ENCODE measurements at places on chromosomes 2 and 18.

DNA sequence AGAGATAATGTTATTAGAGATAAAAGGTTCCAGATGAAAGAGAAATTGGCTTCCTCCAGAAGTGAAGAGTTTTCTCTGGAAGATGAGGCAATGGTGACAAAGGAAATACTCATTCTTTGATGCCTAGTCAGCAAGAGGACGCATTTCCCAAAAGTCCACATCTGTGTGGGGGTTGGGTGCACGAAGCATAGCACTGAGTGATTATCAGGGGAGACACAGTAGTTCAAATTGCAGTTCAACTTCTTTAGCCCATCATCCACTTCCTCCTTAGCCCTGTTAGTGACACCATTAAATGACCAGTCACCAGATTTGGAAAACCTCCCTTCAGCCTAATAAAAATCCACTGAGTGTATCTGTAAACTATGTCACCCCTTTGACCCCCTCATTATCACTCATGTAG, 80.9 kb upstream of the PHLPP1 start:
- DNase-seq, result no peak

- no peak for DNase-seq
These were observed 683.1 kb upstream of the ACVR2A start for GRCh38 chr2:147161746-147162145.

GRCh38 chr18:58364876-58365528, 263.9 kb downstream of the ALPK2 start:
- peak; percentile 29 for DNase-seq

DNA sequence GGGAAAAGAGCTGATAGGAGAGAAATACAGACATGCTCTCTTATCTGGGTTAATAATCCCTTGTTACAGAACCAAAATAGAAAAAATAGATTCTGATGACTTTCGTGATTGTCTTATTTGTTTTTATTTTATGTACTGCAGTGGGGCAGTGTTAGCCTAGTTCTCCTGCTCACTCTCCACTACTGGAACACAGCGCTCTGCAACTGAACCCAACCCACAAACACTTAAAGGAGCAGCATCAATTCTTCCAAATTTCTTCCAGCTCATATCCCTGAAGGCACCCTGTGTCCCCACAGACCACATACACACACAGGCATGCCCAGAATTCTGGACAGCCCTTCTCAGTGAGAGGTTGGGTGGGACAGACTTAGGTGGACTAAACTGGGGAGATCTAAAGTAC, 160.6 kb downstream of the SS18 start:
- no peak for DNase-seq

DNA sequence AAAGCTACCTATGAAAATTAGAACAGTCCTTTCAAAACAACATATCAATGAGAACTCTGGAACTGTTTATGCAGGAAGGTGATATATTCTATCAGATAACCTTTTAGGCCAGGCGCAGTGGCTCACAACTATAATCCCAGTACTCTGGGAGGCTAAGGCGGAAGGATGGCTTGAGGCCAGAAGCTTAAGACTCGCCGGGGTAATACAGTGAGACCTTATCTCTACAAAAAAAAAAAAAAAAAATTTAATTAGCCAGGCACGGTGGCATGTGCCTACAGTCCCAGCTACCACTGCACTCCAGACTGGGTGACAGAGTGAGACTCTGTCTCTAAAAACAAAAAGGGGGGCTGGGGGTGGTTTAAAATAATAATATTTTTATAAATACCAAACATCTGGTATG, 77.9 kb downstream of the OSBPL1A start:
- DNase-seq, result no peak

- no peak for DNase-seq
These were observed 199.9 kb downstream of the BCL2 start for GRCh38 chr18:63119647-63120046.

- no peak for DNase-seq
These were observed 2.0 kb downstream of the DNAJC27 start for GRCh38 chr2:24969784-24970183.

- no peak for DNase-seq
These were observed 10.8 kb downstream of the MLPH start for GRCh38 chr2:237497838-237498186.

DNA sequence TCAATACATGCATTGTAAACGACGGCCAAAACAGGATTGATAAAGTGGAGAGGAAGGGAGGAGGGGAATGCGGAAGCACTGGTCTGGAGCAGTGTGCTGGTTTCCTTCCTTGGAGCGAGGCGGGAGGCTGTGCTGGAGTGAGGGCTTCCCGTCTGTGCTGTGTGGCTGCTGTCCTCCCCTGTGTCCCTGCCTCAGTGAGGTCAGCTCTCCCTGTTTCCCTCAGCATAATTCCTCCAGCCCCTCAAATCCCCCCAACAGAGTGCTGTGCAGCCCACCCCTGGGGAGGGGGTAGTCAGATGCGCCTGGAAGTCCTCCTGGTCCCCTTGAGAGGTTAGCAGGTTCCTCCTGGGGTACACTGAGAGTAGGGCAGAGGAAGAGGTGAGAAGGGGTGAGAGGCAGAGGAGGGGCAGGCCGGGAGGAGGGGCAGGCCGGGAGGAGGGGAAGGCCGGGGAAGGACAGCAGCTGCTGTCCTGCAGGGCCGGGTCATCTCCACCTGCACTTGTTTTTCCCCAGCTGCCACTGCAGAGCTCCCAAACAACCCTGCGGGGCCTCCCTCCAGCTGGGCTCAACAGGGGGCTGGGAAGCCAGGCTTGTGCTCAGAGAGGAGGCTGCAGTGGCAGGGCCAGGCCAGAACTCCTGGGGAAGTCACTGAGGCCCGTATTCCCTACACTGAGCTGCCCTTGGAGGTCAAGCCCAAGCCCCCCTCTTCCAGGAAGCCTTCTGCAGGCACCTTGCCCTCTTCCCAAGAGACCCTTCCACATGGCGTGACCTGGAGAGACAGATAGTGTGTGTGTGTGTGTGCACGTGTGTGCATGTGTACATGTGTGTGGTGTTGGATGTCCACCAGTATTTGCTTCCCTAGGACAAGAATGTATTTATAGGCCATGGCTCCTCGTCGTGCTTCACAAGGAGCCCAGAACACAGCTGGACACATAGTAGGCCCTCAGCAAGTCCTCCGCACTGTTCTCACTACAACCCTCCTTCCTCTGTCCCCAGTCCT, 13.2 kb upstream of the ATP6V1B1 start:
- no peak for DNase-seq

DNA sequence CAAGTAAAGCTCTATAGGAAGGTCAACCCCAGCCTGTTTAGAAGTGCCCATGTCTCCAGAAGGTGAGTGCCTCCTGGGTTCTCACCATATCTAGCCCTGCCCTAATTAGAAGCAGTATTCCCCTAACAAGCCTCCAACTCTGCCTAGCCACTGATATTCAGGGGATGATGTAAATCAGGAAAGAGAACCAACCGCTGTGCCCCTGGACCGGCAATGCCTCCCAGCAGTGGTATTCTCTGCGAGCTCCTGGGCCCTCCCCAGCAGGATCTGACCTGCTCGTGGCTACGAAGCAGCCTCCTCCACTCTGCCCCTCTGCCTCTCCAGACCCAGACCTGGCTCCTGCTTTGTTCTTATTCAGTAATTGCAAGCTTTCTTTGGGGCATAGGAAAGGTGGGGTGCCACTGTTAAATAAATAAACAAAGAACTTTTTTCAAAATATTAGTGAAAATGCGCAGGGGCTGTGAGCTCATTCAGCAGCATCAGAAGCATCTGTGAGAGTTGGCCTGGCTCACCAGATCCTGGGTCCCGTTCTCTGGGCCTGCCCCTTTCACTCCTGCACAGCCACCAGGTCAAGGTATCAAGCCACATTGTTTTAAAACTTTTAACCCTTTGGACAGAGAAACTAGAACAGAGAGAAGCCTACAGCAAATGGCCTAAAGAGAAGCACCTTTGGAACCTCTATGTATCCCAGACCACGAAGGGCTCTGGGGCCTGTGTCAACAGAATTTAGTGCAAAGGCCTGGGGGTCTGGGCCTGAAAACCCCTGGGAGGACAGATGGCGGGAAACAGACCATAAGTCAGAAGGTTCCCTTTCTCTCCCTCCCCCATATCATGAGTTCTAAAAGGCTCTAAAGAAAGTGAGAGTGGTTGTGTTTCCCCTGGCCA, 11.9 kb downstream of the MREG start:
- DNase-seq, result no peak

DNA sequence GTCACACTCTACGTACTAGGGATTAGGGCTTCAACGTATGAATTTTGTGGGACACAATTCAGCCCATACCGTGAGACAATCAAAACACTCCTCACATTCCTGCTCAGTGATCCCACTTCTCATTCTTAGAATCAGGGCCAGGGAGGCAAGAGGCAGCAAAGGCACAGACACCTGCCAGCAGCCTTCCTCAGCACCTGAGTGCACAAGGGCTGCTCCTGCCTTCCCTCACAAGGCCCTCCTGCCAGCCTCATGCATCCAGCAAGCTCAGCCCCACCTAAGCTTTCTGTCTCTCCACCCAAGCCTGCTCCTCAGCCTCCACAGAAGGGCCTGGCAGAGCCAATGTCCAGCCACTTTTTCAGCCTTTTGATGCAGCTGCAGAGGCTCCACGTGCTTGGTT, 141.6 kb downstream of the SP3 start:
- no peak for DNase-seq

DNA sequence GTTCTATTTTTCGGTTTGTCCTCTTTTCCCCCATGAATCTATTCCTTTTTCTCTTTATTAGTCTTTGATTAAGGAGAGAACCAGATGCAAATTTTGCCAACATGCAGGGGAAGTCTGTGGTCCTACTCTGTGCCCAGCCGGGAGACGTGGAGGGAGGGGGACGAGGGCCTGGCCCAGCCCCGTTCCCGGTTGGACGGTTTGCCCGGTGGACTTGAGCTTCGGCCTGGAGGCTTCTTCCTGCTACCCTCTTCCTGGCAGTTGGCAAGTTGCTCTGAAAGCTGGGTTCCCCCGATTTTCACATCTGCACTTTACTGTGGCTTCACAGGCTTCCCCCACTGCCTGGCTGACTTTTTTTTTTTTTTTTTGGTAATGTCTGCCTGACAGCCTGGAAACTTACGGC, 39.3 kb upstream of the GBX2 start:
- no peak for DNase-seq

DNA sequence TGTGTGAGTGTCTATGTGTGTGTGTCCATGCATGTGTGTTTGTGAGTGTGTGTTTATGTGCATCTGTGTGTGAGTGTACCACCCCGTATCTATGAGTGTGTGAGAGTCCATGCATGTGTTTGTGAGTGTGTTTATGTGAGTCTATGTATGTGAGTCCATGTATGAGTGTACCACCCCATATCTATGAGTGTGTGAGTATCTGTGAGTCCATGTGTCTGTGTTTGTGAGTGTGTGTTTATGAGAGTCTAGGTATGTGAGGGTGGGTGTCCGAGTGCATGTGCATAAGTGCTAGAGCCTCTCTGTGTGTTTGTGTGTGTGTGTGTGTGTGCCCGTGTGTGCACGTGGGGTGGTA, 86.0 kb upstream of the ATG16L1 start:
- no peak for DNase-seq

DNA sequence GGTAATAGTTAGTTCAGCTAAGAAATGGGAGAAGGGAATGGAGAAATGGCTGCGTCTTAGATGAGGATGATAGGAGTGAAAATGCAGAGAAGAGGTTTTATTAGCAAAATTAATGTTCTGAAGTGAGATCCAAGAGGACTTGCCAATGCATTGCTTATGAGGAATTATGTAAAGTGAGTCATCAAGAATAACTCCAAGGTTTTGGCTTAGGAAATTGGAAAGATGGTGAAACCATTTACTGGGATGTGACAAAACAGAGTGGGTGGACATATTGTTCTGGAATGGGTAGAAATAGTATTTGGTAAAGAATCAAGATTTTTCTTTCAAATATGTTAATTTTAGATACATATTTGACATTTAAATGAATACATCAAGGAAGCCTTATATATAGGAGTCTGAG, 306.6 kb upstream of the CYRIA start:
- peak; percentile 38 for DNase-seq

DNA sequence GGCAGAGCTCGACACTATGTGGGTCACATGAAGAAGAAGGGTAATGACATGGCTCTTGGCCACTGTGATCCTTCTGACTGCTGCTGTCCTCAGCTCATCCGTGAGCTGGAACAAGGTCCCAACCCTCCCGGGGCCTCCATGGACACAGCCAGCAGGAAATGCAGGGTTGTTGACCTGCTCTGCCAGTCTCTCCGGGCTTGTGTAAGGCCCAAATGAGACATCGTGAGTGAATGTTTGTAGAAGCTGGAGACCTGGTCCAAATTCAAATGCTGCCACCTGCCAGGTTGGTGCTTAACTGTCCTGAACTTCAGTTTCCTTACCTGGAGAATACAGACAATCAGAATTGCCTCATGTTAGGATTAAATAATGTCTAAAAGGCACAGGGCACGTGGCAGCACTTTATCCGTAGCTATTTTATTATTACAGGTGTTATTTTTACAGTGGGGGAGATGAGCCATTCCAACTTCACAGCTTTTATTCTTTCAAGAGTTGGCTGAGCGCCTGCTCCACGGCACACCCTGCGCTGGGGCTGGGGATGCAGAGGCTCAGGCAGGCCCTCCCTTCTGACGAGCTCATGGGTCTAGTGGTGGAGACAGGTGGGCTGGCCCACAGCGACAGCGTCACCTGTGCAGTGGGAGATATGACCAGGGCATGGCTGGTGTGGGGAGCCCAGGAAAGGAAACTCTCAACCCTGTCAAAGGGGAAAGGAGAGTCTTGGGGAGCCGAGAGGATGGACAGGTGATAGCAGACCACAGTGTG, 15.1 kb downstream of the ARHGEF4 start:
- no peak for DNase-seq

GRCh38 chr2:68943581-68944568, 8.8 kb downstream of the GKN2 start:
- DNase-seq, result peak; percentile 37

- DNase-seq, result no peak
These were observed 91.8 kb downstream of the HRH4 start for GRCh38 chr18:24552218-24552617.

GRCh38 chr18:8367217-8367988, 241.8 kb upstream of the RAB12 start:
- DNase-seq, result no peak

GRCh38 chr18:1014951-1015624, 110.4 kb downstream of the ADCYAP1 start:
- DNase-seq, result no peak

DNA sequence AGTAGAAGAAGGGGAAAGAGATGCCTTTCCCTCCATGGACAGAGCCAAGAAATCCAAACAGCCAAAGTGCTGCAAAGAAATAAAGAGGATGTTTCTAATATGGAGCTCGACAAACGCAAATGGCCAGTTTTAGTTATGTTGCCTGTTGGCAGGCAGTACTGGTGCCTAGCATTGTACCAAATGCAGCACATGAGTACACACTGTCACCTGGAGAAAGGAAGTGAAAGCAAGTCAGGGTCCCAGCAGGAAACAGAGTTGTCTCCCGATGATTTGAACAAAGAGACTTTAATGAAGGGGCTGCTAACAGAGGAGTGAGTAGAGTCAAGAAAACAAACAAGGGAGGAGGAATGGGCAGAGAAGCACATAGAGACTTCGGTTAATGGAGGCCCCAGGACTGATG, 623.0 kb downstream of the BCL11A start:
- DNase-seq, result no peak

DNA sequence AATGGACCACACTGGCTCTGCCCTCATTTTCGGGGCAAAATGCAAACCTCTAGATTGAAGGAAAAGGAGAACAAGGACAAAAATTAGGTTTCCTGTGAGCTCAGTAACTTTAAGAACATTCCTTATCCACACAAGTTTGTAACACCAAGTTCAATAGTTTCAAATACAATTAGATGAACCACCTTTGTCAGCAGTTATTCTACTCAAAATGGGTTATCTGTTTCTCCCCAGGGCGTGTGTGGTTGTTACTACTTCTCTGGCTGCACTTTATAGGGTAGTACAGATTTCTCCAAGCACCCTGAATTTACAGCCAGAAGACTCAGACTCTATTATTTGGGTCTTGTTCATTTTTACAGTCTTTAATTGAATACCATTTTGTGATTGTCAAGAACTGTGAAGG, 45.0 kb upstream of the TANK start:
- DNase-seq, result no peak

GRCh38 chr2:181594322-181594721, 62.6 kb downstream of the CERKL start:
- no peak for DNase-seq

All from astrocyte of the cerebellum (primary cell).